Activated CD4-positive, CD25-positive, alpha-beta regulatory T cell treated with anti-CD3 and anti-CD28 coated beads, Interleukin-2, amount 50 U/mL, for 24 hours (primary cell): ENCODE measurements at places on chromosomes 13 and 19.

DNA sequence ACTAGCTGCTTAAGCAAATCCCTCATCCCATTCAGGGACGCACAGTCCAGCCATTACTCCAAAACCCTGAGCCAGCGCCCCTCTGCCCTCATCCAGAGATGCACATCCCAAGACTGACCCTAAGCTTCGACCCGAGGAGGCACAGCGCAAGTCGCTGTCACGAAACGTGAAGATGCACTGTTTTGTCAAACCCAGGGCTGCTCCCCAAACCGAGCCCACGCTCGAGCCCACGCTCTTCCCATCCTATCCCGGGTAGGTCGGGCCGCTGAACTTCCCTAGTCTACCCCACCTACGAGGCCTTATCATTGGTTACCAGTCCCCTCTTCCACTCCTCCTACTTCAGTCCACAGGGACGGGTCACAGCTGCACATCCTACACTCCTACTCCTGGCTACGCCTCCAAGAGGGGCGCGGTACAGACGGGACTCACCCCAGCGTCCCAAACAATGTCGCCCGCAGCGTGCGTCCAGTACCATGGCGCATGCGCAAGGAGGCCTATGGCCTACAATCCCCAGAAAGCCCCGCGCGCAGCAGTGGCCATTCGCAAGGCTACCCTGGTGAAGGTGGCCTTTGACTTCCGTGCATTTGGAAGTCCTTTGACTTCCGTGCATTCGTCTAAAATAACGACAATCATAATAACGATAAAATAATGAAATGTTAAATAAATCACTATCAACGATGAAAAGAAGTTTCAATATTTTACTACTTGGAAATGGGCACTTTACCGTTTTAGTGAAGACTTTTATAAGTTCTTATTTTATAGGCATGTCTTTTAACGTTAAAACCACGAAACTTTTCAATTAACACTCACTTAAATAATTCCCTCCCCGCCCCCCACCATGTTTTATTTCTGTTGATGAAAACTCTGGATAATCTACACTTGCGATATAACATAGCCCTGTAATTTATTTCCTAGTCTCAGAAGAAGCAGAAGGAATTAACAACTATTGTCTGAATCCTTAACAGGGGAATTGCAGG is at the start of gene ZNF285:
ZNF285 (minus strand) TSS at position 470 of the 977 bp plus-strand sequence. CDS start 4,395 bp downstream, outside the sequence.
- ATAC-seq, result peak; percentile 91

GRCh38 chr19:43957891-43958290 is 6.9 kb downstream of the ZNF221 start:
- no peak for ATAC-seq

- ATAC-seq, result no peak
Measured at GRCh38 chr19:46232029-46232428, 2.5 kb downstream of the IGFL1 start.

- ATAC-seq, result no peak
Measured at GRCh38 chr13:36026531-36026930, 104.7 kb downstream of the DCLK1 start.

- ATAC-seq, result no peak
Measured at GRCh38 chr13:61685682-61686012, 270.0 kb upstream of the PCDH20 start.

DNA sequence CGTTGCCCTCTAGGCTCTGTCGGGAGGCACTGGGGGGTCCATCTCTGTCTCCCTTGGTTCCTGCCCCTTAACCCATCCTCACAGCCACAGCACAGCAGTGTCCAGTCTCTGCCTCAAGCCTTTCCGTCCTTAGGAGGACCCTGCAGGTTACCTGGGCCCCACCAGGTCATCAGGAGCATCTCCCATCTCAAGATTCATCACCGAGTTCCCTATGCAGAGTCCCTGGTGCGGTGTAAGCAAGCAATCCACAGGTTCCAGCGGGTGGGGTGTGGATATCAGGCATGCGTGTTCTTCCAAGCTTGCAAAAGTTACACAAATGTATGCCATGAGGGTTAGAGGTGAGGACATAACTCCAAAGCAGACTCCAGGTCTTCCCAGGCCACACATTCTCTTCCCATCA is 20.9 kb upstream of the GAS6 start:
- ATAC-seq, result no peak

- no peak for ATAC-seq
Measured at GRCh38 chr13:23344931-23345595, 88.4 kb downstream of the SACS start.

DNA sequence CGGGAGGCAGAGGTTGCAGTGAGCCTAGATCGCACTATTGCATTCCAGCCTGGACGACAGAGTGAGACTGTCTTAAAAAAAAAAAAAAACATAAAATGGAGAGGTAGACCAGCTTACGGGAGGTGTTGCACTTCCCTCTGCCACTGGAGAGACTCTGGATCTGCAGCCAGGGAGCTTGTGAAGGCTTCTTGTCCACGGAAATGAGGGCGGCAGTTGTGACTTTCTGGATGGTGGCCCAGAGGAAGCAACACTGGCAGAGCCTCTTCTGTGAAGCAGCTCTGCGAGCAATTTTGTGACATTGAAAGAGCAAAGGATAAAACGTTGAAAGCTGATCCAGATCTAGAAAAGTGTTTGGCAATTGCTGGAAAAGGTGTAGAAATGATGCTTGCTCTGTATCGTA is 10.4 kb downstream of the SPINT2 start:
- no peak for ATAC-seq

DNA sequence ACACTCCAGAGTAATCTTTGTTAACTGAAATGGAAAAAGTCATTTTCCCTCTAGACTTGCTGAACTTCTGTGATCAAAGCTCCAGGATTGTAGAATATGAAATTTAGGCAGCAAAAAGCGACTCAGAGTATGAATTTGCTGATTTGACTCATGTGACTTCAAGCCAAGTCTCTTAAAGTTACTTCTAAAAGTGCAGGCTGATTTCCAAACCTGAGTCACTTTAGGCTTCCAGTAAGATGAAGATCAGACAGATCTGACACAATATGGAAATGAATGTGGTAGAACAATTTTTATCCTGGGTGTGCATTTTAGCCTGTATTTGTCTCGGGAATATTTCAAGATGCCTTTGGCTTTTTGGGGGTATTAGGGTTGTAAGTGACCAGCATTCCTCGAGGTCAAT is 151.0 kb upstream of the TMTC4 start:
- no peak for ATAC-seq

GRCh38 chr19:34284505-34284904 is 30.2 kb downstream of the GARRE1 start:
- no peak for ATAC-seq

- ATAC-seq, result no peak
Measured at GRCh38 chr13:26590951-26591350, 33.5 kb downstream of the WASF3 start.

- no peak for ATAC-seq
Measured at GRCh38 chr13:113545455-113545930, 39.1 kb upstream of the TFDP1 start.

DNA sequence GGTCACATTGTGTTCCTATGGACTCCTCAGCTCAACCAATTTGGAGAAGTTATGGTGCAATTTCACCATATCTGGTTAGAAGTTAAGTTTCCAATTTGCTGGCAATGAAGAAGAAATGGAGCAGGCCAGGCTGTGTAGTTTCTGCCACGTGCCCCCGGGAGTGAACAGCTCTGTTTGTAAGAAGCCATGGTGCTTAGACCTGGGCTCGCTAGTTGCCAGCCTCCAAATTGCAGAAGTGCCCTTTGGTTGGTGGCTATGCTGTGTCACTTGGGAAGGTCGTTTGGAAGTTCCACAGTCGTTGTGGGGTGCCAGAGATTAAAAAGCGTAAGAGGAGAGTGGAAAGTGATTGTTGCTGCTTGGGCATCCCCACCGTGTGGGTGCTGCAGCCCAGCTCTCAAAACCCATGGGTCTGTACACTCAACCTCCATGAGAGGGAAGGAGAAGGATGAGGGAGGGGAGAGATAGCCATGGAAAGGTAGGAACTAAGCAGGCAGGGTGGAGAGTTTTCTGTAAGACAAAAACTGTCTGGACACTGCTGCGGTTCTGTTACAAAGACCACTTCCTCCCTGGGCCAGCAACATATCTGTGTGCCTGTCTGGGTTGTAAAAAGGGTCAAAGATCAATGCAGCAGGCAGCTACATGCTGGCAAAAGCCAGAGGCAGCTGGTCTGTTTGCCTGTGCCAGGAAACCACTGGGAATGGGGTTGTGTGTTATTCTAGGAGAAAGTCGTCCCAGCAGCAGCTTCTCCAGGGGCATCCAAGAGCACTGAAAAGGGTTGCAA is 10.8 kb downstream of the ALOX5AP start:
- no peak for ATAC-seq

GRCh38 chr13:44271031-44271455 is 102.6 kb upstream of the SERP2 start:
- no peak for ATAC-seq

GRCh38 chr19:29564574-29565005 is 38.8 kb downstream of the VSTM2B start:
- no peak for ATAC-seq

DNA sequence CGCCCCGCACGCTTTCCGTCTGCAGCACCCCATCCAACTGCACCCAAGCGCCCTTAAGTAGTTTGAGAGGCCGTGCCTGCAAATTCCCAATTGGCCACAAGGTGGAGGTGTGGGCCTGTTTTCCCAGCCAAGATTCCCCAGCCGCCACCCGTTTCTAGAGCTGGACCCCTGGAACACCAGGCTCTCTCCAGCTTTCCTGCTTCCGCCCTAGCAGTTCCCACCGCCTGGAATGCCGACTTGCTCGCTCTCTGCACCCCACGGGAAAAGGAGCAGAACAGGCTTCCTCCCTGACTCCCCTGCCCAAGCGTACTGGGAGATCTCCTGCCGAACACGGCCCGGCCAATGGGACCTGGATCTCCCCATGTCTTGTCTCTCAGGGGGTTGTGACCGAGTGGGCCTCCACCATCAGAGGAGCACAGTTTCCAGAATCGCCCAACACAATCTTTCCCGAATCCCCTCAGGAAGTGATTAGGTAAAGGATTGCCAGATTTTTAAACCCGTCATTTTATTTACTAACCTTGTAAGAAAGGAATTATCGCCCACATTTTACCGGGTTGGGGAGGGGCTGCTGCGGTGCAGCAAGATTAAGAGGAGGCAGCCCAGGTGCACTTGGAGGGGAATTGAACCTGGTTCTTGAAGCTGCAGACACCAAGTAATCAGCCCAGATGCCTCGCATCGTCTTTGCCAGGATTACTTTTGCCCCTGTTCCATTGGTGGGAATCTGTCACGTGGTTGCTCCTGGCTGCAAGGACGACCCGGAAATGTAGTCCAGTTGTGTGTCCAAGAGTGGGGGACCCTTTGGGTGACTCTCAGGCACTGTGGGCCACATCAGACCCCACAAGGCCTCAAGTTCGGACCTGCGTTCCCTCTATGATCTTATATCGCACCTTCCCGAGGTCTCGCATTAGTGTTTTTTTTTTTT is 3.5 kb upstream of the NAPSA start:
- peak; percentile 52 for ATAC-seq

DNA sequence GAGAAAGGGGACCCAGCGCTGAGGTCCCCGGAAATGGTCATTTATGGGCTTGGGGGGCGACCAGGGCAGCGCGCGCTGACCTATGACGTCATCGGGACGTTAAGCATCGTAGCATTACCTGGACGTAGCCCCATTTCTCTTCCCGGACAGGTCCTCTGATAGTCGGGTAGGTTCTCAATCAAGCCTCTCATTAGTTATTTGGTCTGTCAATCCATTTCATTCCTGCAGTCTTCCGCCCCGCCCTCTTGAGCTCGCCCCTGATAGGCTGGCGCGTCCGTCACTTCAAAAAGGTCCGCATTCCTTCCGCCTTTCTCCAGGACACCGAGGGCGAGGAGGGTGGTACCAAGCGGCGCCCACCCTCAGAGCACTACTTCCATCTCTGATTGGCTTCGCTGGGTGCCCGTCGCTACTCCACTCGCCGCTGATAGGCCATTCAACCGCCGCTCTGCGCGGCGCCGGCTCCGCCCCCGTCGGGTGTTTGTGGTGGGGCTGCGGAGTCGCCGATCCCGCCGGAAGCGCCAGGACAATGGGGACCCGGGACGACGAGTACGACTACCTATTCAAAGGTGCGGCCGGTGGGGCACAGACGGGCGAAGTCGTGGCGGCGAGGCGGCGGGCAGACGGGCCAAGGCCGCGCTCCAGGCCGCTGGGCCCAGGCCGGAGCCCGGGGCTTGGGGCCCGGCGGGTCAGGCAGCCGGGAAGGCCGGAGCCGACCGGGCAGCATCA is at the start of gene RAB11B:
RAB11B (plus strand) TSS at position 470 of the 726 bp plus-strand sequence; CDS start at position 527, 57 bp downstream.
- peak; percentile 96 for ATAC-seq

- ATAC-seq, result no peak
Measured at GRCh38 chr19:7524992-7525739, 2.7 kb downstream of the MCOLN1 start.

DNA sequence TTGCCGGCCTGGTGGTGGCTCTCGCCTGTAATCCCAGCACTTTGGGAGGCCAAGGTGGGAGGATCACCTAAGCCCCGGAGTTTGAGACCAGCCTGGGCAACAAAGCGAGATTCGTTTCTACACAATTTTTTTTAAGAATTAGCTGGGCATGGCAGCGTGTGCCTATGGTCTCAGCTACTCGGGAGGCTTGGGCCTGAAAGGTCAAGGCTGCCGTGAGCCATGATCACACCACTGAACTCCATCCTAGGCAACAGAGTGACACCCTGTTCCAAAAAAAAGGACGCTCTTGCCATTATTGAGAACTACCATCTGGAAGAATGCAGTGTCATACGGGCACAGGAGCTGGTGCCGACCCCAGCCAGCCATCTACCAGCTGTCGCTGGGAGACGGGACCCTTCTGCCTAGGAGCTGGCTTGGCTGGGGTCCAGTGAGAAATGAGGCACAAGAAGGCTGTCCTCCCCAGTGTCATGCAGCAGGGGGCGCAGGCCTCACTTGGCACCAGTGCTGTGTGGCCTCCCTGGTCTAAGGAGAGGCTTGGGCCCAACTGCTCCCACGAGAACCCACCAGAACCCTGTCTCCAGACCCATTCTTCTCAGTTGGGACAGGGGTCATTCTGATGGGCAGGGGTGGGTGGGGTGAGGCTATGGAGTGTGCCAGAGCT is 12.2 kb upstream of the RELB start:
- ATAC-seq, result peak; percentile 66

DNA sequence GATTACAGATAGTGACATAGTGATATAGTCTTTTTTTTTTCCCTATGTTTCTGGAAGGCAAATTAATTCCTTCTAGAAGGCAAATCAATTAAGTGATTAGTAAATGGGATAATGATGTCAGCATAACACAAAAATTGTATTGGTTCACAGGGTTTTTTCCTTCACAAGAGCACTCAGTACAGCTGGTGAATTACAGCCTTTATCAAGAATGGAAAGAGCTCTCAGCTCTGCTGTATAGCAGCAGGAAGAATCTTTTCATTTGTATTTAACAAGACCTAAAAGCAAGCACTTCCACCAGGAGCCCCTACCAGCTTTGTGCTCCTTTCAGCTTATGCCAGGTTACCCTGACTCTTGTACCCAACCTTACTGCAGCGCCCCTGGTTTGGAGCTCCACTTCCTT is 90.8 kb downstream of the SERP2 start:
- no peak for ATAC-seq

GRCh38 chr19:17183271-17183761 is 31.8 kb upstream of the USE1 start:
- ATAC-seq, result peak; percentile 25

DNA sequence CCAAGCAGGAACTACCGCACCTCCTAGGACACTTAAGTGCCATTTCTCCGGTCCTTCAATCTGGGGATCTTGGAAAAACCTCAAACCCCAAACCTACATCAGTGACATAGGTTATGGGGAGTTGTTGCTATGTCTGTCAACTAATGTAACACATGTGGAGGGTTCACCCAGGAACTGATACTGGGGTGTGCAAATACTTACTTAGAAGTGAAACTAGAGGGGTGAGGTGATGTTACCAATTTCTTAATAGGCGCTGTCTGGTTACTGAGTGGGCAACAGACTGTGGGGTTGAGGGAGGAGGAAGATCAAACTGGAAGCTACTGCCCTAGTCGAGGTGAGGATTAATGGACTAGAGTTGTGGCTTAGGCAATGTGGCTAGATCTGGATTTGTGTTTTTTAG is 1.9 kb downstream of the ZNF586 start:
- no peak for ATAC-seq
